Hippocampal formation (tissue), 2 donors: ENCODE measurements at places on chromosomes 11 and 22.

GRCh38 chr11:85307366-85307765 is 319.8 kb downstream of the DLG2 start:
- no peak for DNase-seq

GRCh38 chr11:7759010-7759409 is 37.7 kb downstream of the OR5P2 start:
- no peak for DNase-seq

GRCh38 chr11:128422576-128423370 is 164.6 kb downstream of the ETS1 start:
- DNase-seq: no peak

DNA sequence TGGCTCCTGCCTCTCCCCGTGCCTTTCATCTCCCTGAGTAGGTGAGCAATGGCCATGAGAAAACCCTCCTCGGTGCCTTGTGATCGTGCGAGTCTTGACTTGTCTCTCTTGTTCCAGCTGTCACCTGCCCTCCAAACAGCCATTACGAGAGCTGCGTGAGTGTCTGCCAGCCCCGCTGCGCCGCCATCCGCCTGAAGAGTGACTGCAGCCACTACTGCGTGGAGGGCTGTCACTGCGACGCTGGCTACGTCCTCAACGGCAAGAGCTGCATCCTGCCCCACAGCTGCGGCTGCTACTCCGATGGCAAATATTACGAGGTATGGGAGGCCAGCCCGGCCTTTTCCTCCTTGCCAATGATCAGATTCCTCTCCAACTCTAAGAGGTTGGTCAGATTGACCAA is 51.7 kb downstream of the TECTA start:
- no peak for DNase-seq

- DNase-seq: peak; percentile 8
These were observed 95.9 kb downstream of the CADM1 start for GRCh38 chr11:115408036-115408921.

GRCh38 chr11:43486141-43486540 is 127.4 kb downstream of the TTC17 start:
- no peak for DNase-seq

DNA sequence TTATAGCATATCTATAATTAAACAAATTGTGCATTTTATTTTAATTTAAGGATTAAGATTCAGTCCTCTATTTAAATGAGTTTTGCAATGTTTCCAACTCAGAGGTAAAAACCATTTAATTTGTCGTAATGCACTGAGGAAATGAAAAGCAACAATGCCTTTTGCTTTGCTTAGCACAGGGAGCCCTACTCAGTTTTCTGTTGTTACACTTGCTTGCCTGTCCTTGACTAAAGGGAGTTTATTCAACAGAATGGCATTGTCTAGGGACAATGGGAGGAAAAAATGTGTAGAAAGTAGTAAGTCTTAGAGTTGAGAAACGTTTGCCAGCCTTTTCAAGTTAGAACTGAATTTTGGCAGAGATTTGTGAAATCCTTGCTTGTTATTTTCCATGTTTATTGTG is 734.2 kb upstream of the ANO3 start:
- no peak for DNase-seq

GRCh38 chr11:2777871-2778629 is 78.3 kb upstream of the KCNQ1OT1 start:
- no peak for DNase-seq

DNA sequence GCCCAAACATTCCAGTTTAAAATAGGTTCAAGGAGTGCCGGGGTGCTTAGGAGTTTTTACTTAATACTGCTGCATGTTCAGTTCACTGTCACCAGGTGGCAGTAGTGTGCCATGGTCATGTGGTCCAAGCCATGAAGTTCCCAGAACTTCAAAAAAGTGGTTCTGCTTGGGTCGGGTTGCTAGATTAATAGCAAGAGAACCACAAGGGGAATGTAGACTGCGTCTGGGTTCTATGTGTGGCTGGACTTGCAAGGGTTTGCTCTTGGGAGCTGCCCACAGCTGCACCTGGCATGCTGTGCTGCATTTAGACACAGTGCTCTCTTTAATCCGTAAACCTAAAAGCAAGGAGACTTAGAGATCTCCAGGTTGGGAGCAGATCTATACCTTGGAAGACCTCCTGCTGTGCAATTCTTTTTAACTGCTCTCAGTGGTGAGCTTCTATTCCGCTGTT is 6.5 kb upstream of the SPON1 start:
- DNase-seq: peak; percentile 34

- no peak for DNase-seq
These were observed 140.8 kb downstream of the SNX19 start for GRCh38 chr11:130775306-130776060.

DNA sequence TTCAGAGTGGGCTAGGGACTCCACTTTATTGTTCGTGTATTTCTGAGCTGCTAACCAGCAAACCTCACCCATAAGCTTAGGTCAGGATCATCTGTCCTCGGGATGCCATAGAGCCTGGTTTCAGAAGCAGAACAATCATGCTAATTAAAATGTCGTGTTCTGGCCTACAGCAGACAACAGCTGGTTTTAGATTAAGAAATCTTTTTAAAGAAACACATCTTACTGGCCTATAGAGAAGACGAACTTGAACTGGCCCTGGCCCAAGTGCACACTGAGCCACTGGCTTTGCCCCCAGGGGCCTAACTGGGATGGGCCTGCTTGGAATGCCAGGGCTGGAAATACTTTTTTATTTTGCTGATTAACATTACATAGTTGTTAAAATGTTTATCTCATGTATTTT is 63.2 kb downstream of the ALX4 start:
- no peak for DNase-seq

DNA sequence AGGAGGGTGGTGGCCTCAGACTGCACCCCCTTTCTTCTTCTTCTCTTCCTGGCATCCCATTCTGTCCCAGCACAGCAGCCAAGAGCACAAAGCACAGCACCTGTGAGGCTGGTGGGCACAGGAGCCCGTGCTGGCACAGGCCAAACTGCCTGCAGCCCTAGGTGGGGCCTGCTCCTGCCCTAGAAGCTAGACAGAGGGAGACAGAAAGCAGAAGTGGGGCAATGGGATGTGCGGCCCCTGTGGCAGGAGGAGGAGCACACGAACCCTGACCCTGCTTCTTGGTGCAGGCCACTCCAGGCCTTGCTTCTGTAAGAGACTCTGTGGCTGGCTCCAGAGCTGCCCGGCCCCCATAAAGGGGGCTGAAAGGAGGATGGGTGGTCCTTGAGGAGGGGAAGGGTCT is 3.9 kb upstream of the PTS start:
- no peak for DNase-seq

DNA sequence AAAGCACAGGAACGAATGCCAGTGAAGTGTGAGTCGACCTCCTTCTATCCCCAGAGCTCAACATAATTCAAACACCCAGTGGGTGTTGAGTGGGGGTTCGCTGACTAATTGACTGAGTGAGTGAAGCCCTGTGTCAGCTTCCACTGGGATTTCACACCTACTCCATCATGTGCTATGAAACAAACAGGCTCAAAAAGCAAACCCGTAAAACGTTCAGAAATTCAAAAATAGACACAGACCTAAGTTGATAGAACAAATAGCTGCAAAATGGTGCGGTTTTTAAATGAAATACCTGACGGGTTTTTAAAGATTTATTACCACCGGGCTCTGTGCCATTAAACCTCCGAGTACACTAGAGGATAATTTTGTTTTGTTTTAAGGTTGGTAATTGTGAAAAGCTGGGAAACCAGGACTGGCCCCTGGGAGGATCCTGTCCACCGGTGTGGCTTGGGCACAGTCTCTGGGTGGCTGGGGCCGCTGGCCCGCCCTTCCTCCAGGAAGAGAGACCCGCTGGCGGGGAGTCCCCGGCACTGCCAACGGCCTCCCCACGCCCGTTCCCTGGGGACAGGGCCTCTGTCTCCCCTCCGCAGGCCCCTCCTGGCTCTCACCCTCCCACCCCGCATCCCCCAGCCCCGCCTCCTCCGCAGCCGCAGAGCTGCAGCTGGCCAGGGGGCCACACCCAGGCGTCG is 13.6 kb downstream of the KCNJ5 start:
- DNase-seq: no peak

DNA sequence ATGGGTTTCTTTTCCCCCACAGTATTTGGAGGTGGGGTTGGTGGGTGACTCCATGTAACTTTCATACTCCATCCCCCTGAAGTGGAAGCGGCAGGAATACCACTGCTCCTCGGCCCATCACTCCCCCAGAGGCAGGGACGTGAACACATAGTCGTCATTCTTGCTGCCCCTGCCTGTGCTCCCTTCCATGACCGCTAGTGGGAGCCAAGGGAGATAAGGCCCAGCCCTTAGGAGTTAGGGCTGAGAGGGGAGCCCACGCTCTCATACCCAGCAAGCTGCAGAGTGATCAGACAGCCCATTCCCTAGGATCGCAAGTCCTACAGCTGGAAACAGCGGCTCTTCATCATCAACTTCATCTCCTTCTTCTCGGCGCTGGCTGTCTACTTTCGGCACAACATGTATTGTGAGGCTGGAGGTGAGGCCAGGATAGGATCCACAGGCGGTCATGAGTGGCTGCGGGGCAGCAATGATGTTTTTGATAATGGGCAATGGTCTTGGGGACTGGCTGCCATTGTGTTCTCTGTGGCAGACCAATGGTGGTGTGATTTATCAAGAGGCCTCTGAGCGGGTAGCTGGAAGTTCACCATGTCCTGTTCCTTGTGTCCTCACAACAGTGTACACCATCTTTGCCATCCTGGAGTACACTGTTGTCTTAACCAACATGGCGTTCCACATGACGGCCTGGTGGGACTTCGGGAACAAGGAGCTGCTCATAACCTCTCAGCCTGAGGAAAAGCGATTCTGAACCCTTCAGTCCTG is 15.9 kb downstream of the RHOG start:
- peak; percentile 29 for DNase-seq

DNA sequence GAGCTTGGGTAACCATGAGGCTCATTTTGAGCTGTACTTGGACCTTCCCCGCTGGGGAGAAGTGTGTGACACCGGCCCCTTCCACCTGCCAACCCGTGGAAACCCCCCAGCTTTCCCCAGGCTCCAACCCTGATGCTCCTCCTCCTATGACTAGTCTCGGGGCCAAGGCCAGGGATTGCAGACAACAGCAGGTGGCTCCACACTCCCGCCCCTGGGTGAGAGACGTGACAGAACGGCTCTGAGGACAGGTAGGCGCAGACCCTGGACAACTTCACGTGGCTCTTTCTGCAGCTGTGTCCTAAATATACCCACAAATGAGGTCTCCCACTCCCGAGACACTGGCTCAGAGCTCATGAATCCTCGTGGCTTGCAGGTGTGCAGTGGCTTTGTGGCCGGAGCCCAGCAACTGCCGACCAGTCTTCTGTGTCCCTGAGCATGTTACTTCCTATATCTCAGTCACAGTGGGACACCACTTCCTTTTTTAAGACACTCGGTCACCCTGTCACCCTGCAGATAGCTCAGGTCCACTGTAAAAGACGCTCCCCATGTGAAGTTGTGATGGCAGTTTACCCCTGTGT is 55.2 kb downstream of the NECTIN1 start:
- DNase-seq: no peak

GRCh38 chr11:70497536-70498075 is 99.3 kb downstream of the CTTN start:
- DNase-seq: no peak

GRCh38 chr11:107605061-107606006 is 14.4 kb downstream of the ELMOD1 start:
- no peak for DNase-seq

- DNase-seq: no peak
These were observed 84.8 kb downstream of the ADAMTS15 start for GRCh38 chr11:130533113-130533798.

GRCh38 chr11:44787981-44788380 is 61.2 kb downstream of the TSPAN18 start:
- DNase-seq: no peak

DNA sequence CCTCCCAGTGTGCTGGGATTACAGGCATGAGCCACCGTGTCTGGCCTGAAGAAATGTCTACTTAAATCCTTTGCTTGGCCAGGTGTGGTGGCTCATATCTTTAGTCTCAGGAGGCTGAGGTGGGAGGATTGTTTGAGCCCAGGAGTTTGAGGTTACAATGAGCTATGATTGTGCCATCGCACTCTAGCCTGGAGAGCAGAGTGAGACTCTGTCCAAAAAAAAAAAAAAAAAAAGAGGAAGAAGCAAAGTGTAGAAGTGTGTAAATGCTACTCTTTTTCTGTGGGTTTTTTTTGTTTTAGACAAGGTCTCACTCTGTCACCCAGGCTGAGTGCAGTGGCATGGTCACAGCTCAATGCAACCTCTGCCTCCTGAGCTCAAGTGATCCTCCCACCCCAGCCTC is 6.4 kb upstream of the ATG16L2 start:
- no peak for DNase-seq

- no peak for DNase-seq
These were observed 40.7 kb upstream of the TMEM135 start for GRCh38 chr11:86996953-86997570.

GRCh38 chr11:44791316-44791925 is 64.7 kb downstream of the TSPAN18 start:
- DNase-seq: no peak

DNA sequence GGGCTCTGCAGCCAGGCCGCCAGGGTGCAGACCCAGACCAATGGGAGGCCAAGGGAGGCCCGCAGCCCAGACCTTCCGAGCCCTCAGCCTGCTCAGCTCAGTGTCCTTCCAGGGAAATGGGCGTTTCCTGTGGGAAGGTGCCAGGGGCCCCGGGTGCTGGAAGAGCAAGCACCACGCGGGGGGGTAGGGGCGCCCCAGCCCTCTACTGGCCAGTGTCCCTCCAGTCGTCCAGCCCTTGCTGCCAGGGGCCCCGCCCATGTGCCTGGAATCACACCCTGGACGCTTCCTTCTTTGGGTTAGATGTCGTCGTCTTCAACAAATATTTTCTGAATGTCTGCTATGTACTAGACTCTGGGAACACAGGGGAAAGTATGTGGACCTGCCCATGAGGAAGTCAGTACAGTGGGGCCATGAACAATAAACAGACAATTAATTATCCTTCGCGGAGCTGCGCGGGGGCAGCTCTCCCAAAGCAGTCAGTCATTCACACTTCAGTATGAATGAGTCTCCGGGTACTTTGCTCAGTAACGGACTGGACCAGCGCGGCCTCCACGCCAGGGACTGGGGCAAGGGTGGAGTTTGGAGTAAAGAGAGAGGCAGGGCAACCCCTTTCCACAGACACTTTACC is 60.2 kb downstream of the CDKN1C start:
- DNase-seq: no peak

DNA sequence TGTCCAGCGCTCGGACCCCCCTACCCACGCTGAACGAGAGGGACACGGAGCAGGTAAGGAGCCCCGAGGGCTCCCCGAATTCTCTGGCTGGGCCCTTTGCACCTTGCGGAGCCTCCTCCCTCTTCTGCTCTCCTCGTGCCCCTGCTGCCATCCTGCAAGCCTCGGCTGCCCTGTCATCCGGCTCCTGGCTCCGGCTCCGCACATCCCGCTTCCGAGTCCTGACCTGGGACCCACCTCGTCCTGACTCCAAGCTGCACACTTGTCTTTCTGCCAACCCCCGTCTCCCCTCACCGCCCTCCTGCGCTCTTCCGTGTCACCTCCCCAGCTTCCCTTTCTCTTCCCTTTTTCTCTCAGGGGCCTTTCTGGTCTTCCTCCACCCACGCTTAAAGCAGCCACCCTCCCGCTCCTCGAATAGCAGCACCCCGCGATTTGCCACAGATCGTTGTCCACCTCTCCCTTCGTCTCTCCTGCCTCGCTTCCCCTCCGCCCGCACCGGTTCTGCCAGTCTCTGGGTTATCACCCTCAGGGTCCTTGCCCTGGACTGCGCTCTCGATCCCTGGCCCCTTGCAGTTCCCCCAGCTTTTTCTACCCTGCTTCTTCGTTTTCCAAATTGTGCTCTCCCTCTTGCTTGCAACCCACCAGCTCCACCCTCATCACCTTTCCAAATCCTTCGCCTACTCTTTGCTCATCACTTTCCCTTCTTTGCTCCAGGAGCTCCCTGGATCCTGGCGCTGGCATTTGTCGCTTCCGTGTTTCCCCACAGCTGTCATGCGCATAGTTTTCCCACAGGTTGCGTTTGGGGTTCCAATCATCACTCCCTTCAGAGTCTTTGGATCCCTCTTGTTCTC is 822 bp downstream of the MARK2 start:
- DNase-seq: no peak
